ENCODE measurements at places on chromosomes 7 and 10.

GRCh38 chr10:82880776-82881290 is 1005.8 kb downstream of the NRG3 start:
- DNase-seq = no peak

GRCh38 chr10:8214587-8214986 is 160.1 kb downstream of the GATA3 start:
- no peak for DNase-seq

DNA sequence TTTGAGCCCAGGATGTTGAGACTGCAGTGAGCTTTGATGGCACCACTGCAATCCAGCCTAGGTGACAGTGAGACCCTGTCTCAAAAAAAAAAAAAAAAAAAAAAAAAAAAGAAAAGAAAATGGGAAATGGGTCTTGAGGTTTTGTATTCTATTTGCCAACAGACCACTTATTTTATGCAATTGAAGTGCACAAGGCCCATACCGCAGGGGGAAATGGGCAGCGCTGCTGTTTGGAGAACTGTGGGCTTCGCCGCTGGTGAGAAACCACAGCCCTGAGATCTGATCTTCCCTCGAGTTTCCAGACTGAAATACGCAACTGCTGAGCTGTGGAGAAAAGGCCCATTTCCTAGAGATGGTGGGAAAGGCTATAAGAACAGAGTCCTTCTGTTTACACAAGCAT is 512.0 kb downstream of the TCERG1L start:
- peak; percentile 81 for DNase-seq

- no peak for DNase-seq
Observed at GRCh38 chr10:119005362-119006043, 24.0 kb upstream of the NANOS1 start.

DNA sequence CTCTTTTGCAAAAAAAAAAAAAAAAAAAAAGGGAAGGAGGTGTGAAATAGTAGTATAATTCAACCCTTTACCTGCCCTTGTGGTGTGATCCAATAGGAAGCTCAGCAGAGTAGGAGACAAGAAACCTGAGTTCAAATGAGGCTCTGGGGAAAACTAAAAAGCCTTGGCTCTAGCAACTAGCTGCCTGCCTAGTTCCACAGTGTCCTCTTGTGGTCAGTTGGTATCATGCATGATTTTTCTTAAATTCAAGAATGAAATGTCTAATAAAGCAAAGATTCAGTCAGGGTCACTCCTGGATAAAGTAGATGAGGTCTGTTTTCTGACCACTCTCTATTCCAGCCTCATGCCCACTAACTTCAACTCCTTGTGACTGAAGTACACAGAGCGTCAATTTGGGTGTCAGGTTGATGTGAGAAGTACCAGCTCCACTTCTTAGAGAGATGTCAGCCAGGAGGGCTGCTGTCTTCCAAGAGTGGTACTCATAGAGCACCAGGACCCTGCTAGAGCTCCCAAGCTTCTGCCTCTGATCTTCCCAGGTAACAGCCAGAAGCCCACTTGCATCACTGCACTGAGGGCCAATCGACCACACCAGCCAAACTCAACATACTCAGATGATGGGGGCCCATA is 10.5 kb downstream of the LSM5 start:
- peak; percentile 77 for DNase-seq

DNA sequence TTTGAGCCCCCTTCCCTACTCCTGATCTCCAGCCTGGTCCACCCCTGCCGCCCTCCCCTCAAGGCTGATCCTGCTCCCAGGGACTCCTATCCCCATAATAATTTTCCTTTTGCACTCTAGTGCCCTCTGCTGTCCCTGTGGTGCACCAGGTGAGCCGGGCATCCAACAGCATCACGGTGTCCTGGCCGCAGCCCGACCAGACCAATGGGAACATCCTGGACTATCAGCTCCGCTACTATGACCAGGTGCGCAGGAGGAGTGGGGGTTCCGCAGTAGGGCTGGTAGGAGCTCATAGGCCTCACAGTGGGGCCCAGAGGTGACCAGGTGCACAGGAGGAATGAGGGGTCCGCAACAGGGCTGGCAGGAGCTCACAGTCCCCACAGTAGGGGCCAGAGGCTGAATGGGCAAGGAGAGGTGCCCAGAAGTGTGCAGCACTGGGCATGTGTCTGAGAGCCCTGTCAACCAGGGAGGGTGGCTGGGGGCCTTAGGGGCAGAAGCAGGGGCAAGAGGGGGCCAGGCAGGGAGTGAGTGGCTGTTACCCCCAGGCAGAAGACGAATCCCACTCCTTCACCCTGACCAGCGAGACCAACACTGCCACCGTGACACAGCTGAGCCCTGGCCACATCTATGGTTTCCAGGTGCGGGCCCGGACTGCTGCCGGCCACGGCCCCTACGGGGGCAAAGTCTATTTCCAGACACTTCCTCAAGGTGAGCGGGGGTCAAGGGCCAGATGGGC is 11.7 kb downstream of the EPHB6 start:
- DNase-seq = no peak

GRCh38 chr10:7546385-7546967 is 120.3 kb downstream of the ITIH5 start:
- no peak for DNase-seq

DNA sequence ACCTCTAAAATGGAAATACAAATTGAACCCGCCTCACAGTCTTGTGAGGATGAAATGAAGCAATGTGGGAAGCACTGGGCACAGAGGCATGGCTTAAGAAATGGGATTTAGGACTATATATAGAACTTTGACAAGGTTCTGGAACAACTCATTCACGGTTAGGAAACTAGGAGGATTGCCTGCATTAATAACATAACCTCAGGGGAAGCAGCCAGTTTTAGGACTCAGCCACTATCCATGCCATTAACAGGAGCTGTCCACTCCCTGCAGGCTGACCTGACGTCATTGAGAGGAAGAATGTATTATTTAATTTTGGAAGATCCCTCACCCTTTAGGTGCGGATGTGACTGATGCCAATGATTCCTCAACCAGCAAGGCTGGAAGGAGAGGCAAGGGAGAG is 34.8 kb downstream of the ITGB8 start:
- no peak for DNase-seq

- peak; percentile 19 for DNase-seq
Observed at GRCh38 chr10:119917777-119918176, 25.2 kb downstream of the SEC23IP start.

DNA sequence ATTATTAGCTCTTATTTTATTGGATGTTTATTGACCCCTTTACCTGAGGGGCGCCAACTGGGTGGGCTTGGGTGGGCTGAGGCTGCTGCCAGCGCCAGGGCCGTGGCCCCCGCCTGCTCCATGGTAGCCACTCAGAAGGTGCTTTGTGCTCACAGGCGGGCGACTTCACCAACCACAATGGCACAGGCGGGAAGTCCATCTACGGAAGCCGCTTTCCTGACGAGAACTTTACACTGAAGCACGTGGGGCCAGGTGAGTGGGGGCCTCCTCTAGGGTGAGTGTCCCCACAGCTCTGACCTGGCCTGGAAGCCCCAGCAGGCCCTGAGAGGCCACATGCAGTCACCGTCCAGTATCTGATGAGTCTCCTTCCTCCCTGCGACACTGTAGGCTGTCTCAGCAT is 4.1 kb downstream of the PPIF start:
- no peak for DNase-seq

DNA sequence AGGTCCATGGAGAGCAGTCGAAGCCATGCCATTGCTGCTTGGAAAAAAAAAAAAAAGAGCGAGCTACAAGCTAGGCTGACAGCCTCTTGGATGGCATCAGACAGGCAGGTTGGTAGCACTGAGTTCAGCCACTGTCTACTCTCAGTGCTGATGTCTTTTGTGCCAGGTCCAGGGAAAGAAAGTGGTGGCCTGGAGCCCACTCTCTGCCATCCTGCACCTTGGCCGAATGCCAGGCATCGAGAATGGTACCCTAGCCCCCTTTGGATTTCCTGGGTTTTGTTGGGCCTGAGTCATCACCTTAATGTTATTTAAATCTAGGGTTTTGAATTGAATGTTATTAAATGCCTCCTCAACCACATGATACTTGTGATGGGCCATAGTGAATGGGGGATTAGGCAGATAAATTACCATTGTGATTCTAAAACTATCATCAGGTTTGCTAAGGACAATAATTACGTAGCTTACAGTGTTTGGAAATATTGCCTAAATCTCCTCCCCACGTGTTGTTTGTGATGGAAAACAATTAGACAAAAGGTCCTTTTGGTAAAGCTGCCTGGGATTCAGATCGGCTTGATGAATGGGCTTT is 195.7 kb upstream of the GPR26 start:
- DNase-seq = no peak

- DNase-seq = no peak
Observed at GRCh38 chr7:90239050-90239449, 5.9 kb upstream of the CFAP69 start.

GRCh38 chr7:70808876-70809275 is 323.1 kb upstream of the GALNT17 start:
- peak; percentile 73 for DNase-seq

DNA sequence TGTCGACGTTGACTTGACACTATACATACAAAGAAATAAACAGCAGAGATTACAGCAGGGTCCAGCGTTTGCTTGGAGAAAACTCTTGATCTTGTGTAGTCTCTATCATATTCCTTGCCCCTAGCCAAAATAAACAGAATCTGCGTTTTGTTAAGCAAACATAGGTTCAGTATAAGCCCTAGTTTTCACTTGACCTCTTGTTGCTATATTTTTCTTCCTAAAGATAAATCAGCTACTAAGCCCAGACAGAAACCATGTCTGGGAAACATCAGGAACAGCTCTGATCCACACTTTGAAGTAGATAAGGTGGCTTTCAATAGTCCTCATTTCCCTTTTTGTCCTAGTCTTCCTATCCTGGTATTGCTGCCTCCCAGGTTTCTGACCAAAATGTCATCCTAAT is 328.2 kb upstream of the MAGI2 start:
- DNase-seq = no peak

DNA sequence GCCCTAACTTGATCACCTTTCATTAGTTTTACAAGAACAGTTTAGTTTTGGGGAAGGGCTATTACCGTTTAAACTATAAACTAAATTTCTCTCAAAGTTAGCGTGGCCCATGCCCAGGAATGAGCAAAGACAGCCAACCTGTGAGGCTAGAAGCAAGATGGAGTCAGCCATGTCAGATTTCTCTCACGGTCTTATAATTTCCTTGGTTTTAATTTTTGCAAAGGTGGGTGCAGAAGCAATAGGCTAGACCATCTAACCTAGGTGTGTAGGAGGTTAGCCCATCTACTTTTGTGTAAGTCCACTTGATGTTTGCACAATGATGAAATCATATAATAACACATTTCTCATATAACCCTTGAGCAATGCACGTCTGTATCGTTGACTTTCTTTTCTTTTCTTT is 8.9 kb downstream of the CCL24 start:
- DNase-seq = no peak

GRCh38 chr7:158192956-158193355 is 394.7 kb downstream of the PTPRN2 start:
- DNase-seq = no peak

DNA sequence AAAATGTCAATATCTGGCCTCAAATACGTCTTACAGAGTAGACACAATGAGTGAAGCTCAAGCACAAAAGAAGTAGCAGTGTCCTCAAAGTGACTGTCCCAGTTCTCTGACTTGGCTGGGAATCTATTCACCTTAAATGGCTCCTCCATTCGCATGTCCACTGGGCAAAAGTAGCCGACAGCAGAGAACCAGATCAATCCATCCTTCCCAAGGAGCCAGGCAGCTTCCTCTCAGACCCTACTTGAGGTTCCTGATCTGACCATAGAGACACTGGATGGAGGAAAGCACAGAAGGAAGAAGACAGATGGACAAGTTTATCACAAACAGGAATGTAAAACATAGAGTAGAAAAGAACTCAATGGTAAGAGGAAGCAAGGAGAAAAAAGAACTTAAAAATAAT is 53.5 kb downstream of the CDK6 start:
- DNase-seq = no peak

GRCh38 chr7:127392182-127392565 is 334 bp downstream of the ZNF800 start:
- peak; percentile 87 for DNase-seq

DNA sequence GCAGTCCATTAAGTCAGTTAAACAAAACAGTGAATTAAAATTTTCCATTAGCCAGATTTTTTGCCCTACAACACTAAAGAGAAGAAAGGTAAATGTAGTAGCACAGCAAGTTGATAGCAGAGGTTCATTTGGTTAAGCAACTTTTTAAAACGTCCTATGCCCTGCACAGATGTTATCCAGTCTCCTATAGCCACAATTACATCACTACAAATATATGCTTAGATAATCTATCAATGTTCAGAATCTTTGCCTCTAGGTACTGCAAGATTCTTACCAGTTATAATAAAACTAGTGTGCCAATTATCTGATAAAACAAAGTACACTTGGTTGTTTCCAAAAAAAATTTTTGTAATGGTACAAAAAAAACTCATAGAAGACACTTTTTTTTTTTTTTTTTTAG is 175.5 kb upstream of the MYO3A start:
- no peak for DNase-seq

DNA sequence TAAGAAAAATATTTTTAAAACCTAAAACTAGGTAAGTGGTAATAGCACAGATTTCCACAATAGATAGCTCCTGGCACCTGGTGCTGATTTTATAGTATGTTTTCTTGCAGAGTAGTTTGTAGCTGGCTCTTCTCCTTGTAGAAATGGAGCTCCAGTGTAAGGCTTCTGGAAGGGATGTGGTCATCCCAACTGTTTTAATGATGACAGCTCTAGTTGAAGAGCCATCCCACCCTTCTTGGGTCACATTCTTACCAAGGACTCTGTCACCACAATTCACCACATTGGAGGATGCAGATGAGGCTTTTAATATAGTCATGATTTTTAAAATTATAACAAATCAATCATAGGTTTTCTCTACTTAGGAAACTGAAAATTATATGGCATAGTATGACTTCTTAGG is 31.0 kb downstream of the TES start:
- DNase-seq = no peak

DNA sequence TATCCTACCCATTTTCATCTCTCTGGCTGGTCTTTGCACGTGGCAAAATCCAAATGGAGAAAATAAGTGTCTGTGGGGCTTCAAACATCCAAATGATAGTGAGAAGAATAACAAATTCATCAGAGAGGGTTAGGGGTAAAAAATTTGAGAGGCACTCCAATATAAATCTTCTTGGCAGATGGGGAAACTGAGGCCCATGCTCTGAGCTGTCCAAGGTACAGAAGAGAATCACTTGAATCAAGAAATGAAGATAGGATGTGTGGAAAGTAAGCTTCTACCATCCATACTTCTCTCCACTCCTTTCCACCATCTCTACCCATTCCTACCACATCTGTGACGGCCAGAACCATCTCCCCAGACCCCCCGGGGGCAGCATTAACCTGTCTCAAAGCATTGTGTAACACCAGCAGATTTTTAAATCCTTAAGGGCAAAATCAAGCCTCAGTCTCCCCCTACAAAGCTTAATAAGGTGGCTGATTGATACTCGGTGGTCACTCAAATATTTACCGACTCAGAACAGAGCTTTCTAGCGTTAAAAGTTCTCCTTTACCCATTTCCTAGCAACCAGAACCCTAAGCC is 818 bp downstream of the GOT1 start:
- DNase-seq = no peak

DNA sequence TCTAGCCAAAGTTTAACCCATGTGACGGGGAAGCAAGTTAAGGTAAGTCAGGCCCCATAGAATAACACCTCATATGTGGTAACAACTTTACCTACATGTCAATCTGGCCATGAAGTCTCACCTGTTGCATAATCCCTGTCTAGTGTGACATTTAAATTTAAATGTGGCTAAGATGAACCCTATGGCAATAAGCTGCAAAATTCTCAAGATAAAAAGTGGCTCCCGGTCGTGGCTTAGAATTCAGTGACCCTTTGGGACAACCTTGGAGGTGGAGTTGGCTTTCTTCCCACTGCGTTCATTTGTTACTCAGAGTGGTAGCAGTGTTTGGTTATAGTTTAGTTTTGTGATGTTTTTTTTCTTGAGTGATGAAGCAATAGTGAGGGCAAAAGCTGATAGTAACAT is 90.6 kb downstream of the ARID5B start:
- DNase-seq = no peak

GRCh38 chr10:47297866-47298540 is 2.0 kb upstream of the GDF10 start:
- no peak for DNase-seq
